ENCODE measurements at places on chromosomes 6 and 20. TPM values are rescaled to one million over a fixed set of nuclear protein-coding genes. Genes with fewer than 3 reads are reported as not detected.
A peak's percentile ranks its signal among the peaks of the same experiment; 100 is the strongest.

GRCh38 chr6:109033655-109034054 lies 61.0 kb downstream of the SESN1 start:
- no peaks in the 10 kb centered on the region for H3K36me3 ChIP-seq
- H3K4me1 ChIP-seq: no peaks in the 10 kb centered on the region
- H3K27ac ChIP-seq: no peak overlapping the region
- no peak for DNase-seq

Gene ABT1
- 21.8 TPM for total RNA-seq

DNA sequence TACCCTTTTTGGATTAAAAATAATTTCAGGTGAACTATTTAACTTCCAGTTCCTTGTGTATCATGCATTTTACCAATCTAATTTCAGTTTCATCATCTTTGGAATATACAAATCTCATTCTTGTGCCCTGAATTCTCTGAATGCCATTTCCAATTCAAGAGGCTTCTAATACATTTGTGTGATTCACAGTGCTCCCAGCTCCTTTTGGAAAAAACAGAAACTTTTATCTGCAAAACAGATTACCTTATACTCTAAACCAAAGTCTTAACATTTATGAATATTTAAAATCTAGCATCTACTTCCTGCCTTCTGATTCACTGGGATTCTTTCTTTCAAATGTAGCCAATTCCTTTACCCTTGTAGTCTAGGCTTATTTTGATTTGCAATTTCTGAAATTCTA lies 11.1 kb upstream of the PEX7 start:
- no peak overlapping the region for H3K27ac ChIP-seq
- no peak for DNase-seq
- H3K4me1 ChIP-seq: no peaks in the 10 kb centered on the region
- H3K36me3 ChIP-seq: no peaks in the 10 kb centered on the region
- H3K4me3 ChIP-seq: no peak overlapping the region
- no peaks in the 10 kb centered on the region for H3K27me3 ChIP-seq

GRCh38 chr6:48747040-48747439 lies 636.0 kb upstream of the PTCHD4 start:
- no peak for DNase-seq
- no peaks in the 10 kb centered on the region for H3K4me1 ChIP-seq
- H3K4me3 ChIP-seq: no peak overlapping the region
- no peaks in the 10 kb centered on the region for H3K36me3 ChIP-seq
- H3K27me3 ChIP-seq: no peaks in the 10 kb centered on the region

GRCh38 chr6:1067346-1067745 lies 244.6 kb upstream of the FOXQ1 start:
- no peaks in the 10 kb centered on the region for H3K36me3 ChIP-seq
- no peaks in the 10 kb centered on the region for H3K27me3 ChIP-seq
- no peak for DNase-seq
- H3K4me1 ChIP-seq: peaks cover 4% of the 10 kb centered on the region
- no peak overlapping the region for H3K27ac ChIP-seq

DNA sequence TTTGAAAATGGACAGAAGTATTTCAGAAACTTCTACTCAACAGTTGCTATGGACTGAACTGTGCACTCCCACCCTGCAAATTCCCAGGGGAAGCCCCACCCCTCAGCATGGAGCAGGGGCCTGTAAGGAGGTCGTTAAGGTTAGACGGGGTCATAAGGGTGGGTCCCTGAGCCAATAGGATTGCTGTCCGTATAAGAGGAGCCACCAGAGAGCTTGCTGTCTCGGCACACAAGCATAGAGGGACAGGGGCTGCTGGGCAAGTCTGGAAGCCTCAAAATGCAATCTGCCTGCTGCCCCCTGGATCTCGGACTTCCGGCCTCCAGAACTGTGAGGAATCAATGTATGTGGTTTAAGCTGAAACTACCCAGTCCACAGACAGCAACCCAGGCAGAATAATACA lies 37.4 kb upstream of the AFDN start:
- H3K4me3 ChIP-seq: no peak overlapping the region
- DNase-seq: no peak
- no peaks in the 10 kb centered on the region for H3K27me3 ChIP-seq
- H3K4me1 ChIP-seq: no peaks in the 10 kb centered on the region
- H3K27ac ChIP-seq: no peak overlapping the region
- no peaks in the 10 kb centered on the region for H3K36me3 ChIP-seq

DNA sequence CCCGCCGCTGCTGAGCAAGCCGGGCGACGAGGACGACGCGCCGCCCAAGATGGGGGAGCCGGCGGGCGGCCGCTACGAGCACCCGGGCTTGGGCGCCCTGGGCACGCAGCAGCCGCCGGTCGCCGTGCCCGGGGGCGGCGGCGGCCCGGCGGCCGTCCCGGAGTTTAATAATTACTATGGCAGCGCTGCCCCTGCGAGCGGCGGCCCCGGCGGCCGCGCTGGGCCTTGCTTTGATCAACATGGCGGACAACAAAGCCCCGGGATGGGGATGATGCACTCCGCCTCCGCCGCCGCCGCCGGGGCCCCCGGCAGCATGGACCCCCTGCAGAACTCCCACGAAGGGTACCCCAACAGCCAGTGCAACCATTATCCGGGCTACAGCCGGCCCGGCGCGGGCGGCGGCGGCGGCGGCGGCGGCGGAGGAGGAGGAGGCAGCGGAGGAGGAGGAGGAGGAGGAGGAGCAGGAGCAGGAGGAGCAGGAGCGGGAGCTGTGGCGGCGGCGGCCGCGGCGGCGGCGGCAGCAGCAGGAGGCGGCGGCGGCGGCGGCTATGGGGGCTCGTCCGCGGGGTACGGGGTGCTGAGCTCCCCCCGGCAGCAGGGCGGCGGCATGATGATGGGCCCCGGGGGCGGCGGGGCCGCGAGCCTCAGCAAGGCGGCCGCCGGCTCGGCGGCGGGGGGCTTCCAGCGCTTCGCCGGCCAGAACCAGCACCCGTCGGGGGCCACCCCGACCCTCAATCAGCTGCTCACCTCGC lies 1.5 kb downstream of the ARID1B start:
- DNase-seq: peak; percentile 79
- H3K36me3 ChIP-seq: no peaks in the 10 kb centered on the region
- H3K27me3 ChIP-seq: no peaks in the 10 kb centered on the region
- peaks cover 2% of the 10 kb centered on the region for H3K4me1 ChIP-seq
- H3K27ac ChIP-seq: peak overlapping the region; percentile 96
